Stimulated activated CD4-positive, alpha-beta T cell treated with anti-CD3 and anti-CD28 coated beads, Interleukin-15, amount 100 ng/mL, for 1 hour (primary cell): ENCODE measurements at places on chromosomes 7 and 10.
A peak's percentile ranks its signal among the peaks of the same experiment; 100 is the strongest.

- DNase-seq, result no peak
Measured at GRCh38 chr7:156656598-156656997, 16.0 kb downstream of the RNF32 start.

- DNase-seq, result no peak
Measured at GRCh38 chr7:137975768-137976167, 26.1 kb downstream of the CREB3L2 start.

- DNase-seq, result no peak
Measured at GRCh38 chr10:19505320-19506312, 310.6 kb upstream of the PLXDC2 start.

GRCh38 chr10:30254926-30255325, 94.2 kb downstream of the MTPAP start:
- DNase-seq, result no peak

DNA sequence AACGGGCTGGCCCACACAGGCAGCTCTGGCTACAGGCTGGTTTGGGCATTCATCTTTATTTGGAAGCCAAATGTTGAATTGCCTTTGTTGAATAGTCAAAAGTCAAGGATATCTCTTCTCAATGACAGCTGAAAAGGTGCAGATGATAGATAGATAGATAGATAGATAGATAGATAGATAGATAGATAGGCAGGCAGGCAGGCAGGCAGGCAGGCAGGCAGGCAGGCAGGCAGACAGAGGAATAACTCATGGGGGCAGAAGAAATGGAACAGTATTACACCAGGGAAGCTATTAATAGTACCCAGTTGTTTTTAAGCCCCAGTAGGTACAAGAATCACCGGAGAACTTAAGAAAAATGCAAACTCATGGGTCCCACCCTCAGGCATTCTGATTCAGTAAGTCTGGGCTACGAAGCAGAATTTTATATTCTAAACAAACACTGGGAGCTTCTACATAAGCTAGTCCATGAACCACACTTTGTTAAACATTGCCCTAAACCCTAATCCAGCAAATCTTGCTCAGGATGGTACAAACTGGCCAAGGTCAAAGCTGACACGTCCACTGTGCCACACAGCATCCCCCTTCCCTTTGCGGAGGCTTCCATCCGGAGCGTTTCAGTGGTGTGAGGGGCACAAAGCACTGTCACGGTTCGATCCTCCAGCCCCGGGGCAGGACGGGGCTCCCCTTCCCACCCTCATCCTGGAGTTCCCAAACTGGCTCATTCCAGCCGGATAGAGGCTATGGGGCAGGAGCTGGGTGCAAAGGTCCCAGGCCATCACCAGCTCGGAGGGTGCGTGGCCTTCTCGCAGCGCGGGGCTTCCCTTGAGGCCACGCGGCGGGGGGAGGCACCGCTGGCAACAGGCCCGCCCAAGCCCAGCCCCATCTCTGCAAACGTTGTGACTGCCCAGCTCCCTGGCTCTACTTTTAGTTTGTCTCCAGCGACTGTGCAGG, 6.7 kb downstream of the PRKAG2 start:
- DNase-seq, result no peak

- DNase-seq, result no peak
Measured at GRCh38 chr10:63878428-63878827, 357.2 kb downstream of the REEP3 start.

- DNase-seq, result no peak
Measured at GRCh38 chr7:101494602-101495329, 132.1 kb downstream of the COL26A1 start.

DNA sequence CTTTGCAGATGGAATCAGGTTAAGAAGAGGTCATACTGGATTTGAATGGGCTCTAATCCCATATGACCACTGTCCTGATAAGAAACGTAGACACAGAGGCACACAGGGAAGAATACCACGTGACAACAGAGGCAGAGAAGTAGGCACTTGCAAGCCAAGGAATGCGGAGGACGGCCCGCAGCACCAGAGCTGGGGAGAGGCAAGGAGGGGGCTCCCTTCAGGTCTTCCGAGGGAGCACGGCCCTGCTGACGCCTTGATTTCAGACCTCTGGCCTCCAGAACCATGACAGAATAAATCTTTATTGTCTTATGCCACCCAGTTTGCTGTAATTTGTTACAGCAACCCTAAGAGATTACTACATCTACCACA, 44.7 kb upstream of the TMEM213 start:
- no peak for DNase-seq

- DNase-seq, result no peak
Measured at GRCh38 chr7:22675917-22676343, 51.1 kb upstream of the IL6 start.

- DNase-seq, result no peak
Measured at GRCh38 chr10:114550756-114551635, 107.1 kb downstream of the ABLIM1 start.

DNA sequence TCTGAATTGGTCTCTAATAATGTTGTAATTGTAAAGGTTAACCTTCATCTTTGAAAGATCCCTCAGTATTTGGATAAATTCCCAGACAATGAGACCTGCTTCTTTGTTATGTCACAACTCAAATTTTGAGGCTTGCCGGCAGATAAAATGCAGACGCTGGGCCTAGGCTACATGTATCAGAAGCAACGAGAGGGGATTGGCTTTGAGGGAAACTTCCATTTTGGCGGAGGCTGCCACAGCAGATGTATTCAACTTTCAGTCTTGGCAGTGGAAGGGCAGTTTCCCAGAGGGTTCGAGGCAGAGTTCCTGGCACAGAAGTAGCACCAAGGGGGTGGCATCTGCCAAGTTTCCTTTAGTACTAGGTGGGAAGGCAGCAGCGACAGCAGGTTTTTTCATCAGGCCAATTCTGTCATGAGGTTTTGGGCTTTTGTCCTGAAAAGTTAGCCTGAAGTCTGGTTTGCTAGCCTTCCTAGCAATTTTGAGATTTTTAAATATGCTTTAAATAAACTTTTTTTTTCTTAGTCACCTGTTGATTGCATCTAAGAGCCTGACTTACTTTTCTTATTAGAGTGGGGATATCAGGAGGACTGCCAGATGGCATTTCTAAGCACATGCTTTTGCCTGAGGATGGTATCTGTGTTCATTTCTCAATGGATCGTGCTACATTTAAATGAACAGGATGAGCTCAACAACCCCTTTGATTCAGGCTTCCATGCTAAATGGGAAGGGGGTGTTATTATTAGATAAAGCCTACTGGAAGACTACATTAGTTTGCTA, 89.5 kb upstream of the FAM3C start:
- DNase-seq, result no peak

GRCh38 chr7:156950381-156950858, 908 bp downstream of the NOM1 start:
- no peak for DNase-seq

DNA sequence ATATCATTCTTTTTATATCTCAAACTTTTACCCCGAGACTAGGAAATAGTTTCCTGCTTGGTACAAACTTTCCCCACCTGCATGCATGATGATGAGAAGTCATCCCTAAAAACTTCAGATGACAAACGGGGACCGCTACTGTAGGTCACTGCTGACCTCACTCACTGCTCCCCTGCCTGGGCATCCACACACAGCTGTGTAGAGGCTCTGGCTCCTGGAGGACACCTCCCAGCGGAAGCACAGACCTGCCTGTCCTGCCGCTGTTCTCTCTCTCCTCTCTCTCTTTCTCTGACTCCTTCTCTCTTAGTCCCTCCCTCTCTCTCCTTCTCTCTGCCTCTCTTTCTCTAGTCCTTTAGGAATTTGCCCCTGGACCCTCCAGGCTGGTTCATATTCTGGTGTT, 202.9 kb upstream of the PITRM1 start:
- DNase-seq, result no peak

- DNase-seq, result no peak
Measured at GRCh38 chr7:129769400-129769774, 157.9 kb downstream of the NRF1 start.

DNA sequence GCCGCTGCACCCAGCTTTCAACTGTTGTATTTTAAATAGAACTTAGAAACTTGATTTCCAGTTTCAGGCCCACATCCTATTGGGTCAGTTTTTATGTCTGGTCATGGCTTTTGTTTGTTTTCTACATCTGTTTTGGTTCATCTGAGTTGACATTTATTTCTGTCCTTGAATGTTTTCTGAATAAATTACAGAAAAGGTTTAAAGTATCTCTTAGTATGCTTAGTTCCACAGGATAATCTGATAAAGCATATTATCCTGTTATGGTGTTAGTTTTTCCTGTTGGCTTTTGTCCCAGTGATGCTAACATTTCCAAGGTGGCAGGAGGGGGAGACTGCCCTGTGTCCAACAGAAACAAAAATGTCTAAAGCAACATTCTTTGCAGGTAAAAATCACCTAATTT, 733.2 kb downstream of the INHBA start:
- DNase-seq, result no peak

DNA sequence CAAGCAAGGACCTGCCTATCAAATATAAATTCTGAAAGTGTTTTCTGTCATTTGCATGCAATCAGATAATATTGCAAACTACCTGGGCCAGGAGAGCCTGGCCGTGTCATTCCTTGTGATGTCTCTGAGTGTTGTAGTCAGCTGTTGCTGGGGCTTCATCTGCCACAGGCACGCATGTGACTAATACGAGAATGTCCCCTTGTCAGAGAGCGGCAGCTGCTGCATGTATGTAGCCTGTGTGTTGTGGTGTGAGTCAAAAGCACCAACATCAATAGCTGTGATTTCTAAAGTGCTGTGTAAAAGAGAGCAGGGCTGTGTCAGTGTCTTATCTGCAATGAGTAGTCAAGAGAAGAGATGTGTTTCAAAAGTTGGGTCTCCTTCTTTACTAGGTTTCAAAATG, 155.4 kb downstream of the POU6F2 start:
- no peak for DNase-seq

- DNase-seq, result no peak
Measured at GRCh38 chr10:78465431-78465830, 431.8 kb downstream of the RPS24 start.

- no peak for DNase-seq
Measured at GRCh38 chr10:69939061-69939460, 113.6 kb upstream of the MACROH2A2 start.

GRCh38 chr10:55024713-55025112, 223.7 kb upstream of the PCDH15 start:
- DNase-seq, result no peak

DNA sequence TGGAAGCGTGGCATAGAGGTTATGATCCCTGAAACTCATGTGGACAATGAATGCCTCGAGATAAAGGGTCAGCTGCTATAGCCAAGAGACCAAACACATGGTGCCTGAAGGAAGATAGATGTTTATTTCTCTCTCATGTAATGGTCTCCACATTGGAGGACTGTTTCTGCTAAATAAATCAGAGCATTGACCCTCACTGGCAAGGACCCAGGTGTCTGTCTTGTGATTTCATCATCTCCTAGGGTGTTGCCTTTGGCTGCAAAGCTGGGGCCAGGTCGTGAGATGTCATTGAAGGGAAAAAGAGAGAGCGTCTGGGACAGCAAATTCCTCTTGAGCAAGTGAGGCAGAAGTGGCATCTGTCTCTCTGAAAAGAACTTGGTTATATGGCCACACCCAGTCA, 64.6 kb downstream of the JCAD start:
- no peak for DNase-seq

- DNase-seq, result no peak
Measured at GRCh38 chr10:72862957-72863356, 30.6 kb upstream of the OIT3 start.

- DNase-seq, result no peak
Measured at GRCh38 chr10:69646185-69647060, 16.4 kb downstream of the FAM241B start.

- DNase-seq, result no peak
Measured at GRCh38 chr10:62719061-62719460, 85.5 kb upstream of the ADO start.

- peak; percentile 56 for DNase-seq
Measured at GRCh38 chr7:101542527-101543241, 86.4 kb downstream of the MYL10 start.

DNA sequence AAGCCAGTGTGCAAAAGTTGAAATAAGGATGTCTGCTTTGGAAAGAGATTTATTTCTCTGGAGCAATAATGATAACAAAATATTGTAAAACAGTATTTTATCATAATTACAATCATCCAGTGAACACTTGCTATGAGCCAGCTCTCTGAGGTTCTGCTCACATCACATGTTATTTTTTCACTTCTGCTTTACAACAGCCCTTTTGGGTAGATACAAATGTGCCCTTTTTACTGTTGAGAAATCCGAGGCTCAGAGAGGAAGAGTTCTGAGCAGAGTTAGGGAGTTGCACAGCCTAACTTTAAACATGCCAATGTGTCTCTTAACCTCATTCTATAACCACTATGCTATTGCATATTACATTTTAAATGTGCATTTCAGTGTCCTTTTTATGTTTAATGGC, 232.6 kb upstream of the CDC14C start:
- DNase-seq, result no peak

DNA sequence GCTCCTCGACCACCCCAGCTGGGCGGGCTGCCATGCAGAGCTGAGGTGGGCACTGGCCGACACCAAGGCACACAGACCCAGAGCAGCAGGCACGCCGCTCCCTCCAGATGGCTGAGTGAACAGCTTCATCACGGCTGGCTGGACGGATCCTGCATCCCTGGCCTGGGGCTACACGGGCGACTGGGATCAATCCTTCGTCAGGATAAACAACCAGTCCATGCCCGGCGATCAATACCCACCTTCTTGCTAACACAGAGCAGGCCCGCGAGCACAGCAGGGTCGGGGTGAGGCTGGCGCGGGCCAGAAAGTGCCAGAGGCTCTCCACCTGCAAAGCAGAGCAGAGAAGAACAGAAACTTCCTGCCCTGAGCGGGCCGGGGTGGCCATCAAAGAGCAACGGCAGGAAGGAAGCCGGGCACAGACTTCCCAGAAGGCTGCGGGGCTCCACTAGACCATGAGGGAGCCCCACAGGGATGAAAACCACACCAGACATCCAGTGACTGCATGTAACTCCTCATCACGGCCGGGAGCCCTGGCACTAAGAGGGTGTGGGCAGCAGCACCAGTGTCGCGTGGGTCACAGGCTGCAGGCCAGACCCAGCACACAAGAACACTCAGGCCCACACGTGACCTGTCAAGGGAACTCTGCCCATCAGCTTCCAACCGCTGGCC, 166.4 kb downstream of the MAD1L1 start:
- no peak for DNase-seq

DNA sequence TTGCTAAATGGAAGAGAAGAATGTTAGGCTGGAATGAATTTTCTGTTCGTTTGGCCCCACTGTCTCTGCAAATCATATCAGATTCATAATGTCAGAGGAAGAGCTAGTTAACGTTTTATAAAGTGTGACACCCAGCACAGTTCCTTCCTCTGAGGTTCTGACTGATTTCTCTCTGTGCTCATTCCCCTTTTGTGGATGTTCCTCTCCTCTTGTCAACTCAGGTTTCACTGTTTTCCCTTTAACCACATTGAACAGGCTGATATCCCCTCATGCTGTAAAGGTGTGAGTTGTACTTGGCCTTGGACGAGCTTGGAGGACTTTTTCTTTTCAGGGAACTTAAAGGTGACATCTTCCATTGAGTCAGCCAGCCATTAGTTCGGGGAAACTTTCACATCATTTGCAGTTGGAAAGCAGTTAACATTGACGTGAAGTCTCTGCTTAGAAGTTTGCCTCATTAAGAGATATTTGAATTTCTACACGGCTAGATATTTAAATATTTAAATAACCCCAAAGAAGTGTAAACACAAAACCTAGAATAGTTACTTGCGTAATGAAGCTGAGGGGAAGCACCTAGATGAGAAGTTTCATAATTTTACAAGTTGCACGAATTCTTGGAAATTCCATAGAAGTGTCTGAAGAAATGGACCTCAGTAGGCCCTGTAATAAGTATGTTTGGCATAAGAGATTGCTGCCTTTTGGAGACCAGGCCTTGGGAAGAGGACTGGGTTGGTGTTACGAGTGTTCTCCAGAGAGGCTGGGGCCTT, 101.5 kb upstream of the EGR2 start:
- no peak for DNase-seq

GRCh38 chr10:120782336-120782735, 68.8 kb upstream of the WDR11 start:
- DNase-seq, result no peak

- no peak for DNase-seq
Measured at GRCh38 chr10:114135476-114135875, 38.5 kb downstream of the CCDC186 start.
